C1 segment of cervical spinal cord (tissue), 14 donors: ENCODE measurements at places on chromosomes 2 and 18.

GRCh38 chr18:57660961-57661360 lies 39.3 kb upstream of the NARS1 start:
- no peak for DNase-seq

GRCh38 chr18:50277942-50278341 lies 3.4 kb downstream of the MBD1 start:
- no peak for DNase-seq

DNA sequence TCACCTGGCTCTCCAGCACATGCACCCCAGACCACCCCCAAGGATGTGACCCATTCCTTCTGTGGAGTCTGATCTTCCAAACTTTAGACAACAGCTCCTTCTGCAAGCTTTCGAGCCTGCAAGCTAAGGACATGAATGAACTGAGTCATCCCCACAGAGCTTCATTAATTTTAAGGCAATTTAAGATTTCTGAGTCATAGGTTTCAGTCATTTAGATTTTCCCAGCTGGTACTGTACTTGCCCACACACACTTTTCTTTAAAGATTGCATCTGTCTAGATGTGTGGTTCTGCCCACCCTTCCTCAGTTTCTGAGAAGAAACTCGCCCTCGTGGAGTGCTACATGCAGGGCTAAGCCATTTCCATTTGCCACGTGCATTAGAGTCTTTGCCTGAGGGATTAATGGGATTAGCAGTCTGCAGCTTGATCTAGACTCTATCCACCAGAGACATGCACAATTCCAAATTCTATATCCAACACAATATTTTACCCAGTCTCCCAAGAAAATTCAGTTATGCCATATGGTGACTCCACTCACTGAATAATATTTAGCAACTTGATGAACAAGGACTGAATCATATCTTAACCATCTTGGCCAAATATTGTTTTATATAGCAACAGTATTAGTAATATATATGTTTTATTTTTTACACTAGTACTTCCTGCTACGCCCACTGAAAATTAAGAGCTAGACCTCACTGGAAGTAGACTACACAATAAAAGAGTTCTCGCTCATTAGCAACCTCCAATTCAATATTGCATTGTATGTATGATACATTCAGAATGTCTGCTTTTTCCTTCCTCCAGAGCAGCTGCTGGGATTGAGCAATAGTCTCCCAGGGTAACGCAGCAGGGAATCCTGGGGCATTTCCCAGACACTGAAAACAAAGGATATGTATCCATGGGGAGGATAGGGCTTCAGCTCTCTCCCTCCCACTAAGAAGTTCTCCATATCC lies 14.3 kb upstream of the TRIB2 start:
- DNase-seq = no peak

- no peak for DNase-seq
Measured at GRCh38 chr18:23882616-23883276, 131.8 kb upstream of the TTC39C start.

DNA sequence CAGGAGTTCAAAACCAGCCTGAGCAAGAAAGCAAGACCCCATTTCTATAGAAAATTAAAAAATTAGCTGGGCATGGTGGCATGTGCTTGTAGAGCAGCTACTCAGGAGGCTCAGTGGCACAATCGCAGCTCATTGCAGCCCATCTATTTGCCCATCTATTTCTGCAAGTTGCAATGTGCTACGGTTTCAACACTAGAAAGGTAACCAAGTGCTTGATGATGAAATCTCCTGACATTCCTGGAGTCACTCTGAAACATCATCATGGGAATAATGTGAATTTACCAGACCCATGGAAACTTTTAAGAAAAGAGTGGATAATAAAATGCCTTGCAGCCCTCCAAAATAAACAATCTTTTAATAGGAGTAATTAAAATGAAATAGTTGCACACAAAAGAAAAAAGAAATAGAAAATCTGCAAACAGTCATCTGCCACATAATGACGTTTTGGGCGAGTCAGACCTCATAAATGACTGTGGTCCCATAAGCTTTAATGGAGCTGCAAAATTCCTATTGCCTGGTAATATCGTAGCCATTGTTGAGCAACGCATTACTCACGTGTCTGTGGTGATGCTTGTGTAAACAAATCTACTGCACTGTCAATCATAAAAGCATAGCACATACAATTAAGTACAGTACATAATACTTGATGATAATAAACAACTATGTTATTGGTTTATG lies 46.6 kb upstream of the AMMECR1L start:
- DNase-seq = no peak

GRCh38 chr2:625415-626333 lies 51.5 kb downstream of the TMEM18 start:
- no peak for DNase-seq

- DNase-seq = no peak
Measured at GRCh38 chr18:79631096-79631507, 48.5 kb upstream of the CTDP1 start.

DNA sequence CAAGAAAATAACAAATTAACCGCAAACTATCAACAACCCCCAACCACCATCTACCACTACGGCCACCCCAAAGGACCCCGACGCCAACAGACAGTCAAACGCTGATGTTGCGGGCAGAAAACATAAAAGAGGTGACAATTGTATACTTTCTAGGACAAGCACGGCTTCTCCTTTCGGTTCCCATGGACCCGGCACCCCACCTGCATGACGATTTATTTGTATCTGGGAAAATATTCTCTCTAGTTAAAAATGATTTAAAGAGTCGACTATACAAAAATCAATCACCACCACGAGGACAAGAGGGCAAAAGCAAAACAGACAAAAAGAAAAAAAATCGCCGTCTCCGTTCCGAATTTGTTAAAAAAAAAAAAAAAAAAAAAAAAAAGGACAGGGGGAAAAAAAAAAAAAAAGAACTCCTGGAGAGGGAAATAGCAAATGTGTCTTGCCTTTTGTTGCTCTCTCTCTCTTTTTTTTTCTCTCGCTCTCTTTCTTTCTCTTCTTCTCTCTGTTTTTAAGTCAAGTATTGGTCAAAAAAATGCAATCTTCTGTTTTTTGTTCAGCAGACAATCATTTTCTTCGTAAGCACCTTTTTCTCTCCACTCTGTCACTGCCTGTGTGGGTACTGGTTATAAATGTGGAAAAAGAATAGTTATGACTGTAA lies 3.6 kb downstream of the SIX3 start:
- no peak for DNase-seq

- DNase-seq = peak; percentile 76
Measured at GRCh38 chr2:61144697-61145268, 17.2 kb upstream of the C2orf74 start.

- peak; percentile 87 for DNase-seq
Measured at GRCh38 chr2:85741833-85742455, 11.8 kb upstream of the ATOH8 start.

- no peak for DNase-seq
Measured at GRCh38 chr2:100269889-100270288, 52.4 kb downstream of the LONRF2 start.

DNA sequence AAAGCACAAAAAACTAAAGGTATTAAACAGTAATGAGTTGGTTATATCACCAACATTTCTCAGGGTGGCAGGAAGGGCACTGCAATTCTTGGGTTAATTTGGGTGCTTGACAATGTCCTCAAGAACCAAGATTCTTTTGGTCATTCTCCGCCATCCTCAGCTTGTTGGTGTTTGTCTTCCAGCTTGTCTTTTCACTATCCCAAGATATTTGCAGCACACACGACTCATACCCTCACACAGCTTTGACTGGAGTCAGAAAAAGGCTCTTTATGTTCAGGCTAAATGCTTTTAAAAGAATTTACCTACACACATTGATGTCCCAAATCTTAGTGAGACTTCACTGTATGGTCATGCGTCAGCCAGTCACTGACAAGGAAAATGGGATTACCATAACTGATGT lies 12.5 kb downstream of the GREB1L start:
- DNase-seq = no peak

DNA sequence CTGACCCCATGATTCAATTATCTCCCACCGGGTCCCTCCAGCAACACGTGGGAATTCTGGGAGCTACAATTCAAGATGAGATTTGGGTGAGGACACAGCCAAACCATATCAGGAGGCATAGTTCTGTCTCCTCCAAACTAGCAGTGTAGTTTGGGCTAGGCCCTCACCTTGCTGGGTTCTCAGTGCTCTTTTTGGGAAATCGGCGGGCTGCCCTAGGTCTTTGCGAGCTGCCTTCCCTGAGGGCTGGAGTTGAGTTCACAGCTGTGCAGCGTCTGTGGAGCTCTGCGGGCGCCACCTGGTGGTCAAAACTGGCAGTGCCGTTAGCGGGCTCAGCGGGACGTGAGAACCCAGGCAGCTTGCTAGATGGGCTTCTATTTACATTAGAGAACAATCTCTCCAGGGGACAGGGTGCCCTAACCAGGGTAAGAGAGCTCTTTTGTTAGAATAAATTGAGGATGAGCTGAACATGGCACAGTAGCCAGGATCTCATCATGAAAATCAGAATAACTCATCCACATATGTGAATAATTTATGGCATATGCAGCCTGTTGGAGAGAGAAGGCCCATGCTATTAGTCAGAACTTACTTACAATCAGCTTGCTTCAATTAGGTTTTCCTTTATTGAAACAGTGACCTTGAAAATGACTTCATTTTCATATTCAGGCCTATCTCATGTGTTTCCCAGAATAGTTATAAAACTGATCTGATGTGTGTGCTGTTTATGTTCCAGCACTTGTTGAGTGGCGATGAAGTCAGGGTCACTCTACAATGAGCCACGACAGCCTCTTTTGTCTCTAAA lies 27.4 kb upstream of the YES1 start:
- peak; percentile 37 for DNase-seq

DNA sequence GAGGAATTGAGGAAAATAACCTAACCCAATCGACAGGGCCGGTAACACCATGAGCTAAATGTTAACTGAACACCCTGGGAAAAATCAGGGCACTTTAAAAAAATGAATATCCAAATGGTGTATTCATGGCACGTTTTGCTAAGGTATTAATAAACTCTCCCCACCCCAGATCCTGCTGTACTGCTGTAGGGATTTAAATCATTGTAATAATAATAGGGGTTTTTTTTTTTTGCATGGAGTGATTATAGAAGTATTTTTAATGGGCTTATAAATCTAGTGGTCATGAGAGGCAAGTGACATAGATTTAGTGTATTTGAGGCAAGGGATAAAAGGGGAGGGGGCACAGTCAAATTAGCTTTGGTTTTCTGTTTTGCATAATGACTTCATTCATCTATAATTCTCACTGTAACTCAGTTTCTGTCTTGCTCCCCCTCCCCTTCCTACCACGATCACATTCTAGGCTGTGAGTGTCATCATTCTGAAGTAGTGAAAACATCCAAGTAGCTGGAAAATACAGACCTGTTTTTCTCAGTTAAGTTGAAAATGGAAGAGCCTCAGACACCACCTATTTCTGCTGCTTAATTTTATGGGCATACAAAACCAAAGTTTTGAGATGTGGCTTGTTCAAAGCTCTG lies 18.2 kb upstream of the MGAT5 start:
- DNase-seq = no peak

GRCh38 chr2:30034052-30034775 lies 112.6 kb upstream of the YPEL5 start:
- DNase-seq = no peak

DNA sequence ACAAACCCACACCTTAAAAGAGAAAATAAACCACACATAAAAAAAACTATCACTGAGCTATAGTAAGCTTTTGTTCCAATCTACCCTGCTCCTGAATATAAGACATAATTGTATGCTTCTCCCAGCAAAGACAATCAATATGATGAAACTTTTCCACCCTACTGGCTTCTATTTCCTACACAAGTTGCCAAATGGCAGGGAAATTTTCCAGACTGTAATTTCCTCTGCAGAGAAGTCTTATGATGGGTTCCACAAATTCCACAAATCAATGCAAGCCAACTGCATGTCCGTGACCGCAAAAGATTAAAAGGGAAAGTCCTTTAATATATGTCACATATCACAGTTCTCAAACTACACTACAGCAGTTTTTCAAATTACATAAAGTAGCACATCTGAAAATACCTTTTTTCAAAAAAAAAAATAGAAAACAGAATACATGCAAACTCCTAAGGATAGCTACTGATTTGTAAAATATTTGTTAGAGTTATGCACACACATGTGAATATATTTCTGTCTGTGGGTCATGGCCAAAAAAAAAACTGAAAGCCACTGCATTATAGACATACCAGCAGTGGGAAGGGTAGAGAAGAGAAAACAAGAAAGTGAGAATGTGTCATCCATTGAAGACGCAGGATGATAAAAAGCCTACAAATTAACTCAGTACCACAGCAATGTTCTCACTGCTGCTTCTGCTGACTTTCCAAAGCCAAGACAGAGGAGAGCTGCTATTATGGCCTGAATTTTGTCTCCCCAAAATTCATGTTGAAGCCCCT lies 61.4 kb downstream of the RPL31 start:
- DNase-seq = no peak

DNA sequence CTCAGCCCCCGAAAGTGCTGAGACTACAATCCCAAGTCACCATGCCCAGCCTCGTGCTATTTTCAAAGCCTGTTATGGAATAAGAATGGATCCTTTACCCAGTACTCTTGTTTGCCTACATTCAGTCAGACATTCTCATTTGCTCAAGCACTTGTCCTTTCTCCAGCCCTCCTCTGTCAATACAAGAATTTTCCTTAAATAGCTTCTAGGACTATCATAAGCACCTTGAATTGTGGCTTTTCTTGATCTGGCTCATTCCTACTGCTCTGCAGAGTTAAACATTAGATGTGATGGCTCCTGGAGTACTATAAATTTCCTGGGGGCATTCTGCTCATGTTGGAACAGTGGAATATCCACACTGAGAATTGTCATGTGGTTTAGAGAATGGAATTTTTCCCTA lies 506.1 kb downstream of the ARHGAP15 start:
- no peak for DNase-seq

- no peak for DNase-seq
Measured at GRCh38 chr2:56510610-56511009, 326.8 kb downstream of the CCDC85A start.

DNA sequence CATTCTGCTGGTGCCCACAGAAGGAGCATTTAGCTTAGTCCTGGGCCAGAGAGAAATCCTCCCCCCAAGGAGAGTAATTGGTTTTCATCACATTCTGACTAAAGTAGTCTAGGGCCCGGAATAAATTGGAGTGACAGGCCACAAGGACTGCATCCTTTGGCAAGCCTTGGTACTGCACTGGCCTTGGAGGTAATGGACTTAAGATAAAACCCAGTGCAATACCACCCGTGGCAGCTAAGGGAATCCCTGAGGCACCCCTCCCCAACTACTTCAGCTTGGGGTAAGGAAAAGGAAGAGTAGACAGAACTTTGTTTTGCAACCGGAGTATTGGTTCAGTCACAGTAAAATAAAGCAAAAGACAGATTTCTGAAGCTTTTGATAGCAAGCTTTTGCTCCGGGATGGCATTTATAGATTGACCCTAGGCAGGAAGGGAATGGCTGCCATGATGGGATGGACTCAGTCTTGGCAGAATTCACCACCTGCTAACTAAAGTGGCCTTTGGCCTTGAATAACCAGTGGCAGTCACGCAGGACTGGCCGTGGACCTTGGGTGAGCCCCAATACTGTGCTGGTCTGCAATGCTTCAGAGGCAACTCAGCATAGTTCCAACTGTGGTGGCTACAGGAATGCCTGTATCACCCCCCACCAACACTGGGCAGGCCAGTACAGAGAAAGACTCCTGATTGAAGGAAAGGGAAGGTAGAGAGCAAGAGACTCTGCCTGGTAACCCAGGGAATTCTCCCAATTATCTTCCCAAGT lies 14.1 kb downstream of the ORC4 start:
- DNase-seq = no peak
